ENCODE measurements at places on chromosomes 7 and 10.
A peak's percentile ranks its signal among the peaks of the same experiment; 100 is the strongest.

- no peak for DNase-seq
- H3K36me3 ChIP-seq: no peaks in the 10 kb centered on the region
- H3K27me3 ChIP-seq: peaks cover 4% of the 10 kb centered on the region
- H3K27ac ChIP-seq: no peak overlapping the region
- H3K4me1 ChIP-seq: no peaks in the 10 kb centered on the region
Measured at GRCh38 chr10:48535416-48536155, 69.3 kb downstream of the ARHGAP22 start.

- no peak for DNase-seq
- H3K4me1 ChIP-seq: no peaks in the 10 kb centered on the region
- H3K27ac ChIP-seq: no peak overlapping the region
- no peak overlapping the region for H3K4me3 ChIP-seq
Measured at GRCh38 chr10:98422182-98422581, 7.2 kb upstream of the PYROXD2 start.

DNA sequence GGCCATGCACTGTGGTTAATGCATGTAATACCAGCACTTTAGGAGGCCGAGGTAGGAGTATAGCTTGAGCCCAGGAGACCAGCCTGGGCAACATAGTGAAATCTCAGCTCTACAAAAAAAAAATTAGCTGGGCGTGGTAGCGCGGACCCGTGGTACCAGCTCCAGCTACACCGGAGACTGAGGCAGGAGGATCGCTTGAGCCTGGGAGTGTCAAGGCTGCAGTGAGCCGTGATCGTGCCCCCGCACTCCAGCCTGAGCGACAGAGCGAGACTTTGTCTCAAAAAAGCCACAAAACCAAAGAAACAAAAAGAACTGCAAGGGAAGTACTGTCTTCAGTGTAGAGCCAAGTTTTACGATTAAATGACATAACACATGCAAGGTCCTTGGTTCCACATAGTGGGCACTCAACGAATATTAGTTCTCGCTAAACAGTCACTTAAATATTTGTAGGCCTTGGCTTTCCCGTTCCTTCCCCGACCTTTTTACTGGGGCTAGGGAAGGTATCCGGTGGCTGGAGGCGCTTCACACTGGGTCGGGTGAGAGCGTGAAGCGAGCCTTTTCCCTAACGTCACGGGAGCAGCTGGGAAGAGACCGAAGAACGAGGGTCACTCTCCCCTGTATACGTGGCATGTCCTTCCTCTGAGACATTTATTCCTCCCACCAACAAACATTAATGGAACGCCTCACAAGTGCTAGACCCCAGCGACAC, 993 bp upstream of the SND1 start:
- peak overlapping the region; percentile 97 for H3K27ac ChIP-seq
- DNase-seq: peak; percentile 1
- peak overlapping the region; percentile 98 for H3K4me3 ChIP-seq
- H3K4me1 ChIP-seq: peaks cover 42% of the 10 kb centered on the region

DNA sequence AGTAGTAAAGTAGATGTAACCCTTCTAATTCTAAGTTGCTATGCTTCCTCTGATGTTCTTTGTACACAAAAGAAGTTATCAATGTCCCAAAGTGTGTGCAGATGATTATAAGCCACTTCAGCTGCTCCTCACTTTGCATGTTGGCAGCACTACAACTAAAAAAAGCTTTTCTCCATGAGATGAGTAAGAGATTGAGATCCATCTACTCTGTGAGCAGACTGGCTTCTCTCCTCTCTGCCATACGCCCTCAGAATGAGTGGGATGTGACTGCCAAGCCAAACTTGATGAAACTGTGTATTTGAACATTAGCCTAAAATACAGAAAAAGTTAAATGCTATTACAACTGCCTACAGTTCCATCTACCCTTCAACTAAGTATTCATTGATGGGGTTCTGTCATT, 102.9 kb upstream of the ETV1 start:
- no peak overlapping the region for H3K27ac ChIP-seq
- H3K36me3 ChIP-seq: no peaks in the 10 kb centered on the region
- DNase-seq: no peak
- no peak overlapping the region for H3K4me3 ChIP-seq
- no peaks in the 10 kb centered on the region for H3K4me1 ChIP-seq
- no peaks in the 10 kb centered on the region for H3K27me3 ChIP-seq

DNA sequence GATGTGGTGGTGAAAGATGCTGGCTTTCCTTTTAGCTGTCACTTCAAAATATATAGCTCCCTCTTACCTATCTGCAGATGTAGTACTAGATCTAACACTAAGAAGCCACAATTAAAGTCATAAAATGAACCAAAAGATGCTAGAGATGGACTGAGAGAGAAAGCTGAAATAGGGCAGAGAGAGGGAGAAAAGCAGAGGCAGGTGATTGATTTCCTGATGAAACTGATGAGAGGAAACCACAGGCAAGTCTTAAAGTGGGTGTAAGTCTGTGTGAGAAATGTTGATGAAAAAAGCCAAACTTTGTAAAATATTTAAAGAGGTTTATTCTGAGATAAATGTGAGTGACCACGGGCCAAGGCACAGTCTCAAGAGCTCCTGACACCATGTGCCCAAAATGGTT, 194.3 kb upstream of the MBL2 start:
- no peaks in the 10 kb centered on the region for H3K36me3 ChIP-seq
- no peak overlapping the region for H3K27ac ChIP-seq
- no peak for DNase-seq
- no peaks in the 10 kb centered on the region for H3K27me3 ChIP-seq

DNA sequence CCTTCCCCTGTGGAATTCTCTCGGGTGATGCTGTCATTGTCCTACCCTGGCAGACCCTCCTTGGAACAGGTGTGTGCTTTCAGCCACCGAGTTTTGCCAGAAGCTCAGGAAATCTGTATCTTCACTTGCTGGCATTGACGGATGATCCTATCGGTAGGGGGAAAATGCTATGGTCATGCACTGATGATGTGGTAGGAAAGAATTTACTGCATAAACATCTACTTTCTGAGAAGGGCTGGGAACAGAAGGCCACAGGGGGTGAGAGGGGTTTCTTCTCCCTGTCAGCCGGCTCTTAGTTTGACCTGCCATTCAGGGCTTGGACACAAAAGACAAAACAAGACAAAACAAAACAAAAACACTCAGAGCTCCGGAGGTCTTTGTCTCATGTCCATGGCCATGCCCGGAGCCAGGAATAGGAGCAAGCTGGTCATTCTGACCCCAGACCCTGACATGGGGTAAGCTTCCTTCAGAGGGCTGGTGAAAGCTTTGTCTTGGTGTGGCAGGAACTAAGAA, 43.6 kb upstream of the CARD11 start:
- no peaks in the 10 kb centered on the region for H3K36me3 ChIP-seq
- peaks cover 34% of the 10 kb centered on the region for H3K4me1 ChIP-seq
- no peaks in the 10 kb centered on the region for H3K27me3 ChIP-seq
- H3K27ac ChIP-seq: no peak overlapping the region

DNA sequence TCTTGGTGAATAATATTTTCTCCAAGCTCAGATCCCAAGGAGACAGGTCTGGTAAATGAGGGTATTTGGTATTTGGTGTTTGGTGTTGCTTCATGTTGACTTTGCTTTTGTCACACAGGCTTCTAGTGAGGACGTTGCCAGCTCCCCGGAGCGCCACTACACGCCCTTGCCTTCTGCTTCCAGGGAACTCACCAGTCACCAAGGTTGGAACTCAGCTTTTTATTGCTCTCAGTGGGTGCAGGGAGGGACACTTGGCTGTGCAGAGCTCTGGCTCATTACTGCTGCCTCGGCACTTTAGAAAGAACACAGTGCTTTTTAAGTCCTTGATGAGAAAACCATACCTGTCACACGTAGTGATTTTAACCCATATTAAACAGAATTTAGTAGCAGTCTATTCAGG, 892.9 kb downstream of the LRMDA start:
- H3K27ac ChIP-seq: no peak overlapping the region
- no peak overlapping the region for H3K4me3 ChIP-seq
- peaks cover 1% of the 10 kb centered on the region for H3K27me3 ChIP-seq
- no peak for DNase-seq
- H3K4me1 ChIP-seq: no peaks in the 10 kb centered on the region

DNA sequence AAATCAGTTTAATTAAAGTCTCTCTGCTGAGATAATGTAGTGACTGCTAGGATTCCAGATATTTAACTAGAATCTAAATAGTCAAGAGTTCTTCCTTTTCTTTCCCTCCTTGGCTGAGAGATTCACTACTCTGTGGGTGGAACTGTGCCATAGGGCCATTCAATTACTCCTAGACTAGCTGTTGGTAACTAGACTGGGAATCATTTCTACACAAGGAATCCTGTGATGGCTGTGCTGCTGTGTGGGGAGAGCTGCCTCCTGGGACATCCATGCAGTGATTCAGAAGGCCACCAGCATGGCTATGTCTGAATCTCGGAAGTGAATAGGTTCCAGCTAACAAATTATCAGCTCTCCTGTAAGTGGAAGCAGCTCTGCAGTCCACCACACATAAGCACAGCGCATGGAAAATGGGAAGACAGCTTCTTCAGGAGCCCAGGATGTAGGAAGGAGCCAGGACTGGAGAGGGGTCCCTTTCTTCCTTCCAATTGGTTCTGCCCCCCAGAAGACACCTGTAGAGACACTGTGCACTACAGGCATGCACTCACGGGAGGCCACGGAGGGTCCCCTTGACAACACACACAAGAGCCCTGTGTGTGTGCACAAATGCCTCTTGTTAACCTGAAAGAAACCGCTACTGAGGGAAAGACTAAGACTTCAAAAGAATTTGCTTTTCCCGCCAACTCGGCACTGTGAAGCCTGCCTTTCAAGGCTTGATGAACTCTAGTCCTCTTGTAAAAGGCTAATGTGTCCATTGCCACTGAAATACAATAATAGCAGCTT, 66.5 kb downstream of the SCRN1 start:
- no peak overlapping the region for H3K27ac ChIP-seq
- H3K4me1 ChIP-seq: no peaks in the 10 kb centered on the region
- H3K36me3 ChIP-seq: peaks cover 26% of the 10 kb centered on the region
- no peak for DNase-seq
- H3K4me3 ChIP-seq: no peak overlapping the region

- H3K4me3 ChIP-seq: no peak overlapping the region
- no peaks in the 10 kb centered on the region for H3K27me3 ChIP-seq
- DNase-seq: peak; percentile 21
- no peaks in the 10 kb centered on the region for H3K36me3 ChIP-seq
- H3K4me1 ChIP-seq: peaks cover 6% of the 10 kb centered on the region
Measured at GRCh38 chr10:32379318-32379949, 32.5 kb upstream of the EPC1 start.

Data from naive thymus-derived CD8-positive, alpha-beta T cell (primary cell).